NCI-H446 (cell line): ENCODE measurements at places on chromosomes 13 and 19.

- no peak for DNase-seq
Observed at GRCh38 chr19:1970003-1970805, 29.2 kb downstream of the CSNK1G2 start.

- DNase-seq: no peak
Observed at GRCh38 chr13:35884211-35884760, 246.9 kb downstream of the DCLK1 start.

DNA sequence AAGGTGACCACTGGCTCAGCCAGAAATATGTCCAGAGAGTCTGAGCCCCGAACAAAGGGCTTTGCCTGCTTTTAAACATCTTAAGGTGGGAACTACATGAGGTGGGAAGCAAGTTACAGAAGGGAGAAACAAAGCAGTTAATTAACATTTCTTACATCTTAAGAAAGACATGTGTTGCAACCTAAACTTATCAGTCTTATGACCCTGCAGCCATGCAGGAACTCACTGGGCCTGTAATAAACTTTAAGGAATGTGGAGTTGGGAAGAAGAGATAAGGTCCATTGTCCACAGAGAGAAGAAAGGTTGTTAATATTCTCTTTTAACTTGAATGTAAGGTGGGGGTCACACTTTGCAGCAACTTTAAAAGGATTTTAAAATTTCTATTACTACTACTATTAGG, 46.8 kb upstream of the CYP2A7 start:
- no peak for DNase-seq

GRCh38 chr13:20359335-20359734, 127.2 kb upstream of the GJB6 start:
- DNase-seq: no peak

GRCh38 chr19:50801107-50801506, 10.9 kb downstream of the ACP4 start:
- no peak for DNase-seq

- no peak for DNase-seq
Observed at GRCh38 chr19:45253396-45254027, 2.4 kb downstream of the MARK4 start.

- DNase-seq: no peak
Observed at GRCh38 chr13:28734906-28735305, 16.1 kb upstream of the SLC46A3 start.

DNA sequence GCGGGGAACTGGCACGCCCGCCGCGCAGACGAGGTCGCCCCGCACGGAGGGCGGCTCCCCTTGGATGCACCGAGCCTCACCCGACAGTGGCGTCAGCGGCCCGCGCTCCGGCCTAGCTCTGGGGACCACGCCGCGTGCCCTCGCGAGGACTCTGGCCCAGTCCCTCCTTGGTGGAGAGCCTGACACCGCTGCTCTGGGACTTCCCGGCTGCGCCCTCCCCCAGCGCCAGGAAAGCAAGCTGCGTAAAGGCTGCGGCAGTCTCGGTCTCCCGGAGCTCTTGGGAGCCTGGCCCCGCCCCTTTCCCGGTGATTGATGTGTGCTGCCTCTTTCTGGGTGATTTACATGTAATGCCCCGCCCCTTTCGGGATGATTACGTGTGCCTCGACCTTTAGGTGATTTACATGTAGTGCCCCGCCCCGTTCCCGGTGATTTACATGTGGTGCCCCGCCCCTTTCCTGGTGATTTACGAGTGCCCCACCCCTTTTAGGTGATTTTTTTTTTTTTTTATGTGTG, at the start of gene LENG9:
LENG9 (minus strand) TSS at position 248 of the 513 bp plus-strand sequence. CDS start 252 bp downstream, outside the sequence.
- DNase-seq: peak; percentile 99

GRCh38 chr13:35470671-35471661, 5.5 kb downstream of the MAB21L1 start:
- DNase-seq: no peak

GRCh38 chr19:45558399-45558878, 26.2 kb downstream of the OPA3 start:
- DNase-seq: no peak
